ENCODE measurements at places on chromosomes 1 and 21. TPM values are rescaled to one million over a fixed set of nuclear protein-coding genes. Genes with fewer than 3 reads are reported as not detected.

OLFML2B gene
- total RNA-seq, result 1.6 TPM

FOXO6 gene
- total RNA-seq, result 1.7 TPM

CDA gene
- total RNA-seq, result 1.3 TPM

KCNN3 gene
- 0.54 TPM for total RNA-seq

IGFN1 gene
- total RNA-seq, result not detected

FAM167B gene
- total RNA-seq, result 1.1 TPM

GPN2 gene
- 32.6 TPM for total RNA-seq

- H3K27ac ChIP-seq, result no peak overlapping the region
- no peaks in the 10 kb centered on the region for H3K36me3 ChIP-seq
- no peak for DNase-seq
Observed at GRCh38 chr1:159882527-159882862, 17.5 kb downstream of the CFAP45 start.

- peak overlapping the region; percentile 56 for H3K4me3 ChIP-seq
- H3K27ac ChIP-seq, result no peak overlapping the region
Observed at GRCh38 chr1:66357478-66358197, 176.3 kb upstream of the SGIP1 start.

DNA sequence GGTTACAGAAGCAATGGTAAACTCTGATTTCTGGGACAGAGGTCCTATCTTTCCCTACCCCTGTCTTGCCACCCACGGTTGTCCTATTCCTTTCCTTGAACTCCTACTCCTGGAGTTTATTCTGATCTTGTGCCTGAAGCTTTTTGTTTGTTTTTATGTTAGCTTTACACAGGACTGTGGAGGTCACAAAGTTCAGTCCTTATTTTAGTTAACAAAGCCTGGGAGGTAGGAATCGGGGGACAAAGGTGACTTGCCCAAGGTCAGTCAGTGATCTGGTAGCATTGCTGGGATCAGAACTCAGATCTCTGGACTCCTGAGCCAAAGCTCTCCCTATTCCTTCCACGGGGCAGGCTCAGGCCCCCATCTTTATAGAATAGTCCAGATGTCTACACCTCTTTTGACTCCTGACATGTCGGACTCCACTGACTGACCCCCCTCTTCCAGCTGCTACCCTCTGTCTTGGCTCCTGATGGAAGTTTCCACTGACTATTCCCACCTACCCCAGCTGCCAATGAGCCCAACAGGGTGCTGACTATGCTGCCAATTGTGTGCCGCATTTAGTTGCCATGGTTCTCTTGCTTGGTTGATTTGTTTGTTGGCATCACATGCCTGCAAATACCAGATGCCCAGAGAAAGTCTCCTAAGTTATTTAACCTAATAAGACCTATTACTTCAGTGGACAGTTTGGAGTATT lies 9.9 kb downstream of the F5 start:
- H3K36me3 ChIP-seq, result no peaks in the 10 kb centered on the region
- H3K4me3 ChIP-seq, result no peak overlapping the region
- DNase-seq, result no peak
- no peak overlapping the region for H3K27ac ChIP-seq
- H3K4me1 ChIP-seq, result no peaks in the 10 kb centered on the region

DNA sequence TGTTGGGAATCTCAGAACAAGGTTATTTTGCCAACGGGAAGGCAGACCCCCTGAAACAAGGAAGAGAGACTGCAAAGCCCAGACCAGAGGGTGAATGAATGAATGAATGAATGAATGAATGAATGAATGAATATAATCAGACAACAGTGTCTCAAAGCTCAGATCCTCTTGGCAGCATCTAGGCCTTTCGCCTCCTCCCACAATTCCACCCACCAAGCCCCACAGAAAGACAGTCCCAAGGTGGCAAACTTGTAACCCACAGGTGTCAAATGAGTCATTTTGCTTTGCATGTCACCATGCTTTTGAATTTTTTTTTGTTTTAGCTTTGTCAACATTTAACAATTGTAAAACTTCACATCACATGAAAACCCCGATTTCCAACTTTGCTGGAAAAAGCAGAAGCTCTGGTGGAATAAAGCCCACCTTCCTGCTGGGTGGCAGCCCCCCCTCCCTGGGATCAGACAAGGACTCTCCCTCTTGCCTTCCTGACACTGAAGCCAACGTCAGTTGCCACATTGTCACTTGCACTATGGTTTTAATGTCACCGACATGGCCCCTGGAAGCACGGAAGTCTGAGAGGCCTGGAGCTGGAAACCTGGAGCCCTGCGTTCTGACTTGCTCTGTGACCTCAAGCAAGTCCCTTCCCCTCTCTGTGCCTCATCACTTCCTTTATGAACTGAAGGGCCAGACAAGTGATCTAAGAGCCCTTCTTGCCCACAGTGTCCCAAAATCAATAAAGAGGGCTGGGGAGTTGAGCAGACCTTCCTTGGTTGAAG lies 134.6 kb upstream of the RUNX3 start:
- no peak overlapping the region for H3K27ac ChIP-seq
- no peaks in the 10 kb centered on the region for H3K27me3 ChIP-seq
- no peaks in the 10 kb centered on the region for H3K4me1 ChIP-seq
- no peak for DNase-seq

- peaks cover 5% of the 10 kb centered on the region for H3K4me1 ChIP-seq
- no peak overlapping the region for H3K27ac ChIP-seq
- H3K27me3 ChIP-seq, result no peaks in the 10 kb centered on the region
- H3K36me3 ChIP-seq, result no peaks in the 10 kb centered on the region
- no peak for DNase-seq
- H3K4me3 ChIP-seq, result no peak overlapping the region
Observed at GRCh38 chr1:30746212-30747032, 11.2 kb downstream of the LAPTM5 start.

DNA sequence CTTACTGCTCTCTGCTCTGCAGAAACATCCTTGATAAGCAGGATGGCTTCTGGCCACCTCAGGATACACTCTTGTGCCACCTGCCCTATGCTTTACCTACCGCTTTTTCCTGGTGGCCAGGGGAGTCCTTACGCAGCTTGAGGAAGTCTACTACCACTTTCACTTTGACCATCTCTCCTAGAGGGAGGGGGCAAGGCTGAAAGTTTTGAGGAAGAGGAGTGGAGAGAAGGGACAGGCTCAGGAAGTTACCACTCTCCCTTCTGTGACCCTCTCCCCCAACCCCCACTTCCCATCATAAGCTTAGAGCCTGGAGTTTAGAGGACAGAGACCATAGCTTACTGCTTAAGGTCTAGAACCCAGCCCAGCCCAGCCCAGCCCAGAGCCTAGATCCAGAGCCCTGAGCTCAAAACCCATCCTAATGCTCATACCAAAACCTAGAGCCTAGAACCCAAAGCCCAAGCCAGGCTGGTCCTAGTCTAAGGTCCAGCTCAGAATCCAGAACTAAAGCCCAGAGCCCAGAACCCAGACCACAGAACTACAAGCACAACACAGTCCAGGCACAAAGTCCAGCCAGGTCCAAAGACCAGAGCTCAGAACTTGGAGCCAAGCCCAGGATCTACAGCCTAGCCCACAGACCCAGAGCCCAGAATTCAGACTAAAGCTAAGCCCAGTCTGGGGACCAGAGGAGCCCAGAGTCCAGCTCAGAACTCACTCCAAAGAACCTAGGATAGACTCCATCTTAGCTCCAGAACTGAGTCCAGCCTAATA lies 18.0 kb upstream of the MFSD2A start:
- no peaks in the 10 kb centered on the region for H3K27me3 ChIP-seq
- H3K4me1 ChIP-seq, result peaks cover 11% of the 10 kb centered on the region

DNA sequence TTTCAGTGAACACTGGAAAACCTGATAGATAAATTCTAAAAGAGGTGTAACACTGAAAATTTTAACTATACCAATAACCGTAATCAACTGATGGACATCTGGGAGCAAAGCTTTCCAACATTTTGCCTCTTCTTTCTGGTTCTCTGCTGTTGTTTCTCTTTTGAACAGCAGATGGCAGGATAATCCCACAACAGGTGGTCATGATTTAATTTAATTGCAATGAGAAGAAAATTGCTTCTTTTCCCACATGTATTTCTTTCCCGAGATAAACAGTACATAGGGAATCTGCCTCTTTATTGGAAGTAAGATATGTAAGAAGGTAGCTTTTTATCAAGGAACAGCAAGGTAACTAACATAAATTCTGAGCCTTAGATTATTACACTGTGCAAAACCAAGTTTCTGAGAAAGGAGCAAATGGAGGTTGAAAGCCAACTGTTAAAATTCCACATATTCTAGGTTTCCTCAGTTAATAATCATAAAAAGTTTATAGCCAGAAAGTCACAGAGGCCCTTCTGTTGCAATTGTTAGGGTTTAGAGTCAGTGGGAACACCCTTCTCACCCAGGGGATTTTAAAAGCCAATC lies 72.9 kb downstream of the RPS6KA1 start:
- H3K27me3 ChIP-seq, result no peaks in the 10 kb centered on the region
- no peaks in the 10 kb centered on the region for H3K36me3 ChIP-seq
- no peak overlapping the region for H3K27ac ChIP-seq
- DNase-seq, result peak; percentile 61

DNA sequence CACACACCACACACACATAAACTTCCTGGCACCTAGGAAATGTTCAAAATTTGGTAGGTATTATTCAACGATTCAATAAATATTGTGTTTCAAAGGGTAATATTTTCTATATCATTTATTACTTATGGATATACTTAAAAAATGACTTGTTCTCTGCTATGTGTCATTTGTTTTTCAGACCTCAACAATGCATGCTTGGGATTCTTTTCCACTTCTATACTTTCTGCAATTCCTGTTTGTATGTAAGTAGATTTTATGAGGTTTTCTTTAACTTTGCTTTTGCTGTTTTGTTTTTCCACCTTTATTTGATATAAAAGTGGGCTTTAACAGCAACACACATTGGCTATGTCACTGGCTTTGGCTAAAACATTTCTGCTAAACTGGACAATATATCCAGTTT lies 3.5 kb downstream of the CEP170 start:
- H3K27ac ChIP-seq, result no peak overlapping the region
- DNase-seq, result no peak
- H3K27me3 ChIP-seq, result no peaks in the 10 kb centered on the region
- no peaks in the 10 kb centered on the region for H3K36me3 ChIP-seq
- peak overlapping the region; percentile 95 for H3K4me3 ChIP-seq

DNA sequence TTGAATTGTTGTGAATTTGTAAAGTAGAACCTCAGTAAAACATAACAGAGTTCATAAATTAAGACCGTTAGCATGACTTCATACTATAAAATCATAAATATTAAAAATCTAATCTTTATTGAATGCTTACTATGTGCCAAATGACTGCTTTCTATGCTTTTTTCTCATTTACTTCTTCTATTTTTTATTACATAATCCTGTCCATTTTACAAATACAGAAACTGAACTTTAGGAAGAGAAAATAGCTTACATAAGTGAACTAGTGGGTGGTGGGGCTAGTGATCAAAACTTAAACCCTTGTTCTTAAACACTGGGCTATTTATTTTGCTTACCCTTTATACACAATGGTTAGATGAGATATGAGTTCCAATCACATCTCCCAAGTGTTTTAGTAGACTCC lies 122.3 kb downstream of the ZC3H11B start:
- H3K27me3 ChIP-seq, result no peaks in the 10 kb centered on the region
- no peak for DNase-seq
- H3K27ac ChIP-seq, result no peak overlapping the region
- H3K4me3 ChIP-seq, result no peak overlapping the region
- H3K4me1 ChIP-seq, result no peaks in the 10 kb centered on the region

DNA sequence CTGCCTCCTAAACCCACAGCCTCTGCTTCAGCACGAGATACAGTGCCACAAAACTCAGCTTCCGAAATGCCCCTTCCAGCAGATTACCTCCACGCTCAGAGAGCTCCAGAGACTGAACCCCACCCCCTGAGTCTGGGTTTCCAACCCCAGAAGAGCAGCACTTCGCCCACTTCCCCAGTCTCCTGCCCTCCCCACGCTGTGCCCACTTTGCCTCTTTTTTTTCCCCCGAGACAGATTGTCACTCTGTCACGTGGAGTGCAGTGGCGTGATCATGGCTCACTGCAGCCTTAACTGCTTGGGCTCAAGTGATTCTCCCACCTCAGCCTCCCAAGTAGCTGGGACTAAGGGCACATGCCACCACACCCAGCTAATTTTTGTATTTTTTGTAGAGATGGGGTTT lies 10.1 kb downstream of the ICMT start:
- no peaks in the 10 kb centered on the region for H3K27me3 ChIP-seq
- no peak overlapping the region for H3K27ac ChIP-seq
- peaks cover 69% of the 10 kb centered on the region for H3K36me3 ChIP-seq
- H3K4me1 ChIP-seq, result no peaks in the 10 kb centered on the region
- no peak for DNase-seq
- no peak overlapping the region for H3K4me3 ChIP-seq

- H3K27me3 ChIP-seq, result no peaks in the 10 kb centered on the region
- H3K4me3 ChIP-seq, result no peak overlapping the region
- no peaks in the 10 kb centered on the region for H3K36me3 ChIP-seq
- H3K27ac ChIP-seq, result no peak overlapping the region
Observed at GRCh38 chr1:184597650-184598357, 156.9 kb downstream of the EDEM3 start.

GRCh38 chr1:152926091-152926490 lies 17.7 kb downstream of the IVL start:
- H3K36me3 ChIP-seq, result no peaks in the 10 kb centered on the region
- peak overlapping the region; percentile 29 for H3K4me3 ChIP-seq
- H3K4me1 ChIP-seq, result no peaks in the 10 kb centered on the region
- no peak for DNase-seq
- no peaks in the 10 kb centered on the region for H3K27me3 ChIP-seq
- H3K27ac ChIP-seq, result no peak overlapping the region

GRCh38 chr1:71695084-71695483 lies 587.3 kb downstream of the NEGR1 start:
- no peaks in the 10 kb centered on the region for H3K4me1 ChIP-seq
- no peaks in the 10 kb centered on the region for H3K36me3 ChIP-seq
- H3K27ac ChIP-seq, result no peak overlapping the region
- no peaks in the 10 kb centered on the region for H3K27me3 ChIP-seq

DNA sequence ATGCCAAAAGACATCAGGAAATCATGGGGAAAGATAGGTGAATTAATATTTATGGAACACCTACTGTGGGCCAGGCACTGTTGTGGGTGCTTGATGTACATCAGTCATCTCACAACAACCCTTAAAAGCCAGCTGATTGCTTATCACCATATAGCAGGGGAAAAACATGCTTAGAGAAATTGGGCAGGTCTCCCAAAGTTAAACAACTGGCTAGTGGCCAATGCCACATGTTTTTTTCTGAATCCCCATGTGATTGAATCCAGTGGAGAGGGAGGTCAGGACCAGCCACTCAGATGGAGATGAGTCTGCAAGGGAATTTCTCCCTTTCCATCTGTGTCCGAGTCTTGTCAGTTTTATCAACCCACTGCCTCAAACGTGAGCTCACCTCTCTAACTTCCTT lies 33.5 kb downstream of the UTP25 start:
- H3K27me3 ChIP-seq, result peaks cover 9% of the 10 kb centered on the region
- H3K36me3 ChIP-seq, result no peaks in the 10 kb centered on the region
- no peak overlapping the region for H3K4me3 ChIP-seq
- DNase-seq, result no peak
- H3K4me1 ChIP-seq, result no peaks in the 10 kb centered on the region

Data from endodermal cell (in vitro differentiated cells).